Fibroblast of lung (primary cell): ENCODE measurements at places on chromosomes 1 and 21. TPM values are rescaled to one million over a fixed set of nuclear protein-coding genes. Genes with fewer than 3 reads are reported as not detected.

DNA sequence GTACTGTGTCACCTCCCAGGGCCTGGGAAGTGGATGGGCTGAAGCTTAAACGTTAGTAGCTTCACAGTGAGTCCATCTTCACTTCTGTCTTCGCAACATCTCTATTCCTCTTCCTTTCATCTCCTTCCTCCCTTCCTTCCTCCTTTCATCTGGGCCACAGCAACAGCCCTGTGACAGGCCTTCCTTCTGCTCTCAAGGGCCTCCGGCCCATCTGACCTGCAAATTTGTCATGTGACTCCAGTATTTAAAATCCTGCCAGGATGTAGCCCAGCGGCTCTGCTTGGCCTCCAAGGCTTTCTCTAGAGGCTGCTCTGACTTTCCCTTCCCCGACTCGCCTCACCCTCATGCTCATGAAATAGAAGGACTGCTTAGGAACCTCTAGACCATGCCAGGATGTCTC lies 10.9 kb upstream of the BATF3 start:
- no peak overlapping the region for H3K4me3 ChIP-seq
- DNase-seq = no peak
- H3K4me1 ChIP-seq = no peaks in the 10 kb centered on the region
- H3K27ac ChIP-seq = no peak overlapping the region
- H3K27me3 ChIP-seq = no peaks in the 10 kb centered on the region
- H3K36me3 ChIP-seq = no peaks in the 10 kb centered on the region

GRCh38 chr1:94701796-94702441 lies 118.2 kb upstream of the SLC44A3 start:
- no peak for DNase-seq

GRCh38 chr1:38243106-38243505 lies 196.5 kb upstream of the POU3F1 start:
- no peaks in the 10 kb centered on the region for H3K27me3 ChIP-seq
- H3K36me3 ChIP-seq = no peaks in the 10 kb centered on the region
- no peaks in the 10 kb centered on the region for H3K4me1 ChIP-seq
- no peak overlapping the region for H3K4me3 ChIP-seq

GRCh38 chr1:82578086-82578726 lies 777.5 kb downstream of the ADGRL2 start:
- no peak overlapping the region for H3K4me3 ChIP-seq
- no peaks in the 10 kb centered on the region for H3K27me3 ChIP-seq
- no peaks in the 10 kb centered on the region for H3K4me1 ChIP-seq
- H3K27ac ChIP-seq = no peak overlapping the region
- no peaks in the 10 kb centered on the region for H3K36me3 ChIP-seq
- DNase-seq = no peak

- H3K4me1 ChIP-seq = peaks cover 22% of the 10 kb centered on the region
- H3K4me3 ChIP-seq = no peak overlapping the region
- H3K27ac ChIP-seq = no peak overlapping the region
- DNase-seq = peak; percentile 73
Observed at GRCh38 chr1:64915381-64916274, 50.7 kb downstream of the JAK1 start.

DNA sequence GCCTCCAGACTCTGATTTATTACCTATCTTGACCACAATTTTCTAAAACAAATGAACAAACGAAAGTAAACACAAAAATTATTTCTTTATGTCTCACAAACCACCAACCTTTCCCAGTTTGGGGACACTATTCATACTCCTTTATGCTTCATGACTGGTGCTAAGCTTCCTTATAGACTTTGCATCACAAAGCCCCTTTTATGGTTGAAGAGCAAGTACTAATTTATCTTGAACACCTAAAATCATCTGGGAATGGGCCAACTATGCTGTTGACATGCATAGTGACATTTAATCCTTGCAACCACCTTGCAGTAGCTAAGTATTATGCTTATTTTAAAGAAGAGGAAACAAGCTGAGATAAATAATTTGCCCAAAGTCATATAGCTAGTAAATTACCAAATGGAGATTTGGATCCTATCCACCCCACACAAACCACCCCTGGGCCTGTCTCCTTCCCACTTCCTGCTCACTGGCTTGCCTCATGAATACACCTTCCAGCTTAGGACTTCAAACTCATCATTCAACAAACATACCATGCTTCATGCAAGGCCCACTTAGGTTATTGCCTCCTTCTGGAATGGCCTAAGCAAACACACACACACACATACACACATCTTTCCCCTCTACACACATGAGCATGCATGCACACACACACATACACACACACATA lies 192.2 kb downstream of the PLPP3 start:
- no peak overlapping the region for H3K4me3 ChIP-seq
- no peaks in the 10 kb centered on the region for H3K27me3 ChIP-seq
- H3K36me3 ChIP-seq = no peaks in the 10 kb centered on the region
- no peaks in the 10 kb centered on the region for H3K4me1 ChIP-seq
- no peak for DNase-seq

DNA sequence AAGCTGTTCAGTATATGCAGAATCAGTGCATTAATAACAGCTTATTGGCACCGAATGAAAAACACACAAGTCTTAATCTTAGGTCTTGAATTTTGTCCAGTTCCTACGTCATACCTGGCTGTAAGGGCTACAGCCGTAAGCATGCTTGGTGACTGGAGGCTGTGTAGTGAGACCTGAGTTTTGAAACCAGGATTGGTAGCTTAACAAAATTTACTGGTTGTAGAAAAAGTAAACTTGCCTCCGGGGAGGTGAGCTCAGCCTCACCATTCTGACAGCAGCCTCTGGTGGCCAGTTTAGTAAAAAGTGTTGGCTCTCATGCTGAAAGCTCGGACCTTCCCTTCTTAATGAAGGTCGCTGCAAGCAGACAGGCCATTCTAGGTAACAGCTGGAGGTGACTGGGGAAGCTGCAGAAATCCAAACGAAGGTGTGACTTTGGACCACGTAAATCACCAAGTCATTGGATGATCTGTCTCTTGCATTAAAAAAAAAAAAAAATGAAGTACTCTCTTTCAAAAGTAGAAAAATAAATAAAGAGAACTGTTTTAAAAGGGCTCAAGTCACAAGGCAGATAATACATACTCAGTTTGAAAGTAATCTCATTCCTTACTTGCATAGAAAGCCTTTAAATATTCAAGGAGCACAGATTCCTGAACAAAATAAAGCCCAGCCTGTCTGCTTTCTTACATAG lies 48.9 kb downstream of the HLCS start:
- H3K4me3 ChIP-seq = no peak overlapping the region
- H3K27me3 ChIP-seq = no peaks in the 10 kb centered on the region
- peaks cover 2% of the 10 kb centered on the region for H3K4me1 ChIP-seq
- no peak overlapping the region for H3K27ac ChIP-seq
- H3K36me3 ChIP-seq = no peaks in the 10 kb centered on the region
- DNase-seq = peak; percentile 76

GRCh38 chr1:2003541-2004131 lies at the start of gene CFAP74:
CFAP74 (minus strand) TSS chr1:2003786; CDS start chr1:1990956, 12,830 bp downstream.
- no peak within 1 kb of the TSS for H3K4me3 ChIP-seq
- H3K4me1 ChIP-seq = no peaks in the 10 kb centered on the region

DNA sequence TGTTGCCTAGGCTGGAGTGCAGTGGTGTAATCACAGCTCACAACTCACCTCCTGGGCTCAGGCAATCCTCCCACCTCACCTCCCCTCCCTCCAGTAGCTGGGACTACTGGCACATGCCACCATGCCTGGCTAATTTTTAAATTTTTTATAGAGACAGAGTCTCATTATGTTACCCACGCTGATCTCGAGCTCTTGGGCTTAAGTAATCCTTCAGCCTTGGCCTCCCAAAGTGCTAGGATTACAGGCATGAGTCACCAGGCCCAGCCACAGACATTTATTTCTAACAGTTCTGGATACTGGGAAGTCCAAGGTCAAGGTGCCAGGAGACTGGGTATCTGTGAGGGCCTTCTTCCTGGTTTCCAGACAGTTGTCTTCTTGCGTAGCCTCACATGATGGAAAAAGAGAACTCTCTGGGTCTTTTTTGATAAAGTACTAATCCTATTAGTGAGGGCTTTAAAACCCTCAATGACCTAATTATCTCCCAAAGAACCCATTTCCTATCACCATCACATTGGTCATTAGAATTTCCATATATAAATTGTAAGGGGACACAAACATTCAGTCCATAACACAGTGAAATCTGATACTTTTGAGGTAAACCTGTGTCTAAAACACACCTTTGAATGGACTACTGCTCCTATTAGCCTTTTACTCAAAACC lies 67.9 kb downstream of the PHACTR4 start:
- H3K4me1 ChIP-seq = no peaks in the 10 kb centered on the region
- no peak overlapping the region for H3K4me3 ChIP-seq
- DNase-seq = peak; percentile 79
- no peaks in the 10 kb centered on the region for H3K27me3 ChIP-seq
- no peaks in the 10 kb centered on the region for H3K36me3 ChIP-seq

DNA sequence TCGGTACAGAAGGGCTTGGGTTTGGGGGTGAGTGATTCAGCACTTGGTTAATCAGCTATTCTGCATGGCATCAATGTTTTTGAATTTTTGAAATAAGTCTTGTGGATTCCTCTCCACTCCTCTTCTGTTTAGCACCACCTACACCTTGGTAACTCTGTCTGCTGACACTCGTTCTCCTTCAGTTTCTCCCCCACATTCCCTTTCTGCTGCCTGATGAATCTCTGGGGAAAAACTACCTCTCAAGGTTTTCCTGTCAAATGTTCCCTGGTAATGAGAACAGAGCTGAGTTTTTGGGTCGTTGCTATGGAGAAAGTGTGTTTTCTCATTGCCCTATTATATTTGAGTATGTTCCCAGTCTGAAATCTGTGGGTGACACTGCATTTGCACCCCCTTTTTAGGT lies 108.2 kb downstream of the GABPA start:
- no peaks in the 10 kb centered on the region for H3K27me3 ChIP-seq
- no peaks in the 10 kb centered on the region for H3K4me1 ChIP-seq
- H3K36me3 ChIP-seq = no peaks in the 10 kb centered on the region

GRCh38 chr1:173020138-173020750 lies 30.5 kb downstream of the TNFSF18 start:
- no peaks in the 10 kb centered on the region for H3K36me3 ChIP-seq
- no peaks in the 10 kb centered on the region for H3K4me1 ChIP-seq

- no peak for DNase-seq
- no peaks in the 10 kb centered on the region for H3K36me3 ChIP-seq
- H3K27me3 ChIP-seq = no peaks in the 10 kb centered on the region
- H3K4me3 ChIP-seq = no peak overlapping the region
Observed at GRCh38 chr1:168362991-168363390, 82.3 kb downstream of the TBX19 start.

- no peaks in the 10 kb centered on the region for H3K27me3 ChIP-seq
- H3K4me3 ChIP-seq = no peak overlapping the region
- H3K4me1 ChIP-seq = no peaks in the 10 kb centered on the region
Observed at GRCh38 chr1:224188286-224188685, 5.2 kb downstream of the DEGS1 start.

- no peaks in the 10 kb centered on the region for H3K27me3 ChIP-seq
- H3K27ac ChIP-seq = no peak overlapping the region
- H3K36me3 ChIP-seq = no peaks in the 10 kb centered on the region
- H3K4me1 ChIP-seq = peaks cover 7% of the 10 kb centered on the region
- H3K4me3 ChIP-seq = no peak overlapping the region
Observed at GRCh38 chr1:184407816-184408510, 21.1 kb downstream of the C1orf21 start.

DNA sequence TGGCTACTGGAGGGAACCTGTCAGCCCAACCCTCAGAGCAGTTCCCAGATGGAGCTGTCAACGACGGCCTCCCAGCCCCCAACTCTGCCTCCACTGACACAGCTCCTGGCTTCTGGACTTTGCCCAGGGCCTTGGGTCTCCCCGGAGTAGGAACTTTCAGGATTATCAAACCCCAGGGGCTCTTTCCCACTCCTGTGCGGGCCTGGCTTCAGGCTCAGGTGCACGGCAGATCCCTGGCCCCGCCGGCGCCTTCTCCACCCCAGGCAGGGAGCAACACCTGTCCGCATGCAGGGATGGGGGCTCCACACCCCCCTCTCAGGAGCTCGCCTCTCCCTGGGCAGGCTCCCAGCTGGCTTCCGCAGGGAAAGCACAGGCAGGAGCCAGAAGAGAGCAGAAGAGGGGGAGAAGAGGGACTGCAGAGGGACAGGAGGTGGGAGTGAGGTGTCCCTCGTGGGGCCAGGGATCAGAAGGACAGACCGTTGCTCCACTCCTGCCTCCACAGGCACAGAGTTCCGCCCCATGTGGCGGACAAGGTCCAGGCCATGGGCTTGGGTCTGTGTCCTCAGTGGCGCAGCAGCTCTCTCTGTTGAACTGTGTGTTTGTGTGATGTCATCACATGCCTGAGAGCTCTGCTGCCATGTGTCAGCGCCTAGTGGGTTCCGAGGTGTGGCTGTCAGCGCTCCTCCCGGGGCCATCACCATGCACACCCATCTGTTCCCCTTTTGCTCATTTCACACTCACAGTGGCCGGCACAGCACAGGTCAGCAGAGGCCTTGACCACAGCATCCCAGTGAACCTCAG lies 107.7 kb downstream of the PDE9A start:
- H3K4me1 ChIP-seq = no peaks in the 10 kb centered on the region
- DNase-seq = no peak
- no peak overlapping the region for H3K27ac ChIP-seq
- no peak overlapping the region for H3K4me3 ChIP-seq

GRCh38 chr21:37153935-37154350 lies 80.9 kb downstream of the TTC3 start:
- H3K27ac ChIP-seq = no peak overlapping the region
- H3K4me1 ChIP-seq = no peaks in the 10 kb centered on the region
- no peak overlapping the region for H3K4me3 ChIP-seq
- no peak for DNase-seq

GRCh38 chr21:38273745-38274542 lies 17.2 kb downstream of the KCNJ15 start:
- no peak overlapping the region for H3K27ac ChIP-seq
- H3K36me3 ChIP-seq = no peaks in the 10 kb centered on the region
- no peak overlapping the region for H3K4me3 ChIP-seq
- peaks cover 11% of the 10 kb centered on the region for H3K4me1 ChIP-seq

- no peak overlapping the region for H3K27ac ChIP-seq
- H3K27me3 ChIP-seq = no peaks in the 10 kb centered on the region
- H3K4me1 ChIP-seq = peaks cover 12% of the 10 kb centered on the region
- no peaks in the 10 kb centered on the region for H3K36me3 ChIP-seq
- no peak overlapping the region for H3K4me3 ChIP-seq
- DNase-seq = no peak
Observed at GRCh38 chr1:24709791-24710441, 35.3 kb upstream of the CLIC4 start.

GRCh38 chr1:7474786-7475502 lies 296.2 kb upstream of the VAMP3 start:
- no peaks in the 10 kb centered on the region for H3K27me3 ChIP-seq
- H3K36me3 ChIP-seq = no peaks in the 10 kb centered on the region
- DNase-seq = no peak
- H3K4me1 ChIP-seq = peaks cover 21% of the 10 kb centered on the region

GRCh38 chr1:93489756-93490155 lies 41.8 kb downstream of the FNBP1L start:
- no peaks in the 10 kb centered on the region for H3K27me3 ChIP-seq
- H3K4me1 ChIP-seq = no peaks in the 10 kb centered on the region
- DNase-seq = peak; percentile 8
- H3K4me3 ChIP-seq = no peak overlapping the region

The CORT gene
- polyA plus RNA-seq = not detected in 2 replicates

The OR2T2 gene
- not detected in 2 replicates for polyA plus RNA-seq

The PRRX1 gene
- polyA plus RNA-seq = 264 and 349 TPM in 2 replicates

The S100A9 gene
- polyA plus RNA-seq = not detected in 2 replicates

The SMIM1 gene
- not detected in 2 replicates for polyA plus RNA-seq

The NUP210L gene
- 0.01 and 0.08 TPM in 2 replicates for polyA plus RNA-seq

The SLC1A7 gene
- polyA plus RNA-seq = 0.09 and 0.15 TPM in 2 replicates

The LRRC71 gene
- 0.16 and 1.8 TPM in 2 replicates for polyA plus RNA-seq

The LCE2A gene
- 0.91 and 8.1 TPM in 2 replicates for polyA plus RNA-seq

The MMP23B gene
- 0.82 and 0.89 TPM in 2 replicates for polyA plus RNA-seq

The CLCA4 gene
- not detected in 2 replicates for polyA plus RNA-seq

The ETV3L gene
- not detected in 2 replicates for polyA plus RNA-seq

The SLAMF7 gene
- polyA plus RNA-seq = not detected in 2 replicates

The TTLL7 gene
- polyA plus RNA-seq = 13.5 and 14.4 TPM in 2 replicates

The SYPL2 gene
- 1.8 and 1.9 TPM in 2 replicates for polyA plus RNA-seq

The RIPPLY3 gene
- polyA plus RNA-seq = 0.03 TPM in 1 of 2 replicates, not detected in the other
